NCI-H1436 (cell line): ENCODE measurements at places on chromosomes 5 and 9.
A peak's percentile ranks its signal among the peaks of the same experiment; 100 is the strongest.

GRCh38 chr5:171700318-171700912 lies 85.2 kb upstream of the SMIM23 start:
- DNase-seq: no peak

- no peak for DNase-seq
Observed at GRCh38 chr5:9037048-9037447, 508.8 kb downstream of the SEMA5A start.

DNA sequence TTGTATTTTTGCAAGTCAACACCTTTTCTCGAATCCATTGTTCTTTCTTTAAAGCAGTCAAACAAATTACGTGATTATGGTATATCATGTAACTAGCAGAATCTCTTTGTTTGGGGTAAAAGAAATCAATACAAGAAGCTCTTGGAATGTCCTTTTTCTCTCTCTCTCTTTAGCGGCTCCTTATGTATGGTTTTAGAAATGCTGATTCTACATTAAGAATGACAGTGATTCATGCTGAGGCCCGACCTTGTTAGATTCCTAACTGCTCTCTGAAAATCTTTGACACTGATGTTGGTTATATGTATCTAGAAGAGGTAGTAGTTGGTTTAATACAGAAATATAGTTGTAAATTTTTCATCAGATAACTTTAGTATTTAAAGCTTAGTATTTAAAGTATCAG lies 76.4 kb downstream of the SNX24 start:
- no peak for DNase-seq

DNA sequence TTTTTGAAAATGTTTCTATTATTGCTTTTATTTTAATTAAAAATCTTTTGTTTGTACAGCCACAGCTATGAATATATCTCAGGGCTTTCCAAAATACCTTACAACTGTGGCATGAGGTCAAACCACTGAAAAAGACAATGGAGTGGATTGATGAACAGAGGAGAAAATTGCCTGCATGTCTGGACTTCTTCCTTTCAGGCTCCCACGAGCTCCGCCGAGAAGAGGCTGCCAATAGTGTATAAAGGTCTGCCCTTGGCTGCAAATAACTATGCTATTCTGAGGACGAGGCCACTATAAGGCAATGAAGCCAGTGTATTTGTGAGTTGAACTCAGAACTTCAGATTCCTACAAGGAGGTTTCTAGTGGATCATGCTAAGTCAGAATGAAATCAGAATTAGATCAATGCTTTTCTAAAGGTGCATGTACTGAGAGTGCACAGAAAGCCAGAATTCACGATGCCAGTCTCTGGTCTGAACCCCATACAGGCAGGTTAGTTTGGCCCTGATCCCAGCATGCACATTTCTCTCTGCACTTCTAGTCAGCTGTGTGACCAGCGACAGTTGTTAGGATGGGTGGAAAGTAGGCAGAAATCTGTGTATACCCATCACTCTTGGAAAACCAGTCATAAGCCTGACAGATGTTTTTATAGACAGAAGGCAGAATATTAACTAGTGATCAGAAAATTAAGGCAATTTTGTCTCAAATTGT lies 42.7 kb upstream of the PLPP1 start:
- no peak for DNase-seq

- no peak for DNase-seq
Observed at GRCh38 chr9:121636341-121636865, 15.0 kb upstream of the DAB2IP start.

- DNase-seq: no peak
Observed at GRCh38 chr5:96963267-96963666, 27.4 kb downstream of the LNPEP start.

DNA sequence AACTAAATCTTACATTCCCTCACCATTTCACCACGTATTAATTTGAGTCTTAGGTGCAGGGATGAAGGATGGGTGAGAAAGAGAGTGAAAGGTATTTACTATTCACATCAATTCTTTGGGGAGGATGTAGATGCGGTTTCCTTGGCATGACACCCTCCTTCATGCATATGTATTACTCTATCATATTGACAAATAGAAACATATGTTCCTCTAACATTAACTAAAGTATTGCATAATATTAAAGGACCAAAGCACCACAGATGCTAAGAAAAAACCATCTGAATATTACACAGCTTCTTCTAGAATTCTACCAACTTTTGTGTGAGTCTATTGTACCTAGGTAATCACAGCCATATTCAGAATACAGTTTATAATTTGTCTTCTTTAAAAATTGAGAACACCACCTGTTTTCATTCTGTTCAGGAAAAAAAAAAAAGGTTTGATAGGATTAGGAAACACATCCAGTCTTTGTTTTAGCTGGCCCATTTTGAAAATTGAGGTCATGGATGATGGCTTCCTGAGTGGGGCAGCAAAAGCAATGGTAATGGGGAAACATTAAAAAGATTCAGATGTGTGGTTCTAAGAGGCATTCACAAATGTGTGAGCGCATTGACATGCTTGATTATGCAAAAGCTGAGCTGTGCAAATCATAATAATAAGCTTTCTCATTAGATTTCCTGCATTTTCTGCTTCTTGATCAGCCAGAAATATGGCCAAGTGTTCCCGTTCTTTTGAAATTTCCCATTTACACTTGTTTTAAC lies 1011.5 kb upstream of the NUDT12 start:
- DNase-seq: peak; percentile 70

GRCh38 chr5:1317921-1318565 lies 23.2 kb upstream of the TERT start:
- DNase-seq: no peak
